ENCODE measurements at places on chromosomes 13 and 19.

DNA sequence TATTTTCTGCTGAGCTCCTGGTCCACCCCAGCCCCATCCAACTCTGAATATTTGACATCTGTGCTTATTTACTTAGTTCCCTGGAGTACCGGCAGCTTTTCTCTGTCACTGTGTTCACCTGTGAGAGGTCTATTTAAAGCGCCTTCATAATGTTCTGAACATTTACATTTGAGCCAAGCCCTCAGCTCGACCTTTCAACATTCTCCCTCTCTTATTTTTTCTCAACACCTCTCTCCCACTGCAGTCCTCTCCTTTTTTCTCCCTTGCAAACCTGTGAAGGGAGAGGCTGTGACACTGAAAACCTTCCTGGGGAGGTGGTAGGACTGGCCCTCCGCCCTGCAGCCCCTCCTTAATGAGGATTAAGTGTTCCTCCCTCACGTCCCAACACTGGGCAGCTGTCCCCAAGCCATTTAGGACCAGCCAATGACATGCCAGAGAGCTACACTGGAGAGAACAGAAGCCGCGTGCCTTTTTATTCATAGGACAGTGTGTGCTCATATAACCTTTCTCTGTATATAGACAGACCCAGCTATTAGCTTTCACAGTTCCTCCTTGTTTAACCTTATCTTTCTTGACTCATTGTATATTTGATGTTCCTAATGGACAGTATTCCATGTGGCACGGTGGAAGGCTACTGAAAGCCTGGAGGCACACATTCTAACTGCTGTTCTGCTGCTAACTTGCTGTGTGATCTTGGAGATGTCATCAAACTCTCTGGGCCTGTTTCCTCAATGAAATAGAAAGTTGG, 134.8 kb downstream of the NUFIP1 start:
- DNase-seq, result no peak

DNA sequence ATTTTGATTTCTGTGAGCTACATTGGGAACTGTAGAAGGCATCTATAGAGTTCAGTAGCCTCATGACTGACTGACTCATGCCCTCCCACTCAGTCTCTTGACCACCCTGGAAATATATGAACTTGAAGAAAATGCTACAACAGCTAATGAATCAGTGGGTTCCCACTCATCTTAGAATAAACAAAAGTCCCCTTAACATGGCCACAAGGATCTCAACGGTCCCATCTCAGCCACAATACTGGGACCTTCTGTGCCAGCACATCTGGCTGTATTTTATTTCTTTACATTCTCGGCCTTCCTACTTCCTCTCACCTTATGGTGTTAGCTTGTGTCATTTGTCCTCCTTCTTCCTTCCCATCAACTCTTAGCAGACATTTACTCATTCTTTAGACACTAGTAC, 619.8 kb downstream of the DCT start:
- no peak for DNase-seq

GRCh38 chr13:98385606-98386005, 191.3 kb downstream of the STK24 start:
- no peak for DNase-seq

- DNase-seq, result no peak
Measured at GRCh38 chr13:44906713-44907112, 82.6 kb downstream of the NUFIP1 start.

- peak; percentile 56 for DNase-seq
Measured at GRCh38 chr19:1853295-1854038, 5.2 kb upstream of the REXO1 start.

- DNase-seq, result no peak
Measured at GRCh38 chr19:7202888-7203287, 91.3 kb downstream of the INSR start.

DNA sequence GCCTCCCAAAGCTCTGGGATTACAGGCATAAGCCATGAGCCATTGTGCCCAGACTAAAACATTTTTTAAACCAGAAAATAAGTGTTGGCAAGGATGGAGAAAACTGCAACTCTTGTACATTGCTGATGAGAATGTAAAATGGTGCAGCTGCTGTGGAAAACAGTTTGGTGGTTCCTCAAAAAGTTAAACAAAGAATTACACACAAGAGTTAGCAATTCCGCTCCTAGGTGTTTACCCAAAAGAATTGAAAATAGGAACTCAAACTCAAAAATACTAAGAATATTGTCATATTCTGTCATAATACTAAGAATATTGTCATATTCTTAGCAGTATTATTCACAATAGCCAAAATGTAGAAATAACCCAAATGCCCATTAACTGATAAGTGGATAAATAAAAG, 39.7 kb upstream of the USP12 start:
- DNase-seq, result no peak

DNA sequence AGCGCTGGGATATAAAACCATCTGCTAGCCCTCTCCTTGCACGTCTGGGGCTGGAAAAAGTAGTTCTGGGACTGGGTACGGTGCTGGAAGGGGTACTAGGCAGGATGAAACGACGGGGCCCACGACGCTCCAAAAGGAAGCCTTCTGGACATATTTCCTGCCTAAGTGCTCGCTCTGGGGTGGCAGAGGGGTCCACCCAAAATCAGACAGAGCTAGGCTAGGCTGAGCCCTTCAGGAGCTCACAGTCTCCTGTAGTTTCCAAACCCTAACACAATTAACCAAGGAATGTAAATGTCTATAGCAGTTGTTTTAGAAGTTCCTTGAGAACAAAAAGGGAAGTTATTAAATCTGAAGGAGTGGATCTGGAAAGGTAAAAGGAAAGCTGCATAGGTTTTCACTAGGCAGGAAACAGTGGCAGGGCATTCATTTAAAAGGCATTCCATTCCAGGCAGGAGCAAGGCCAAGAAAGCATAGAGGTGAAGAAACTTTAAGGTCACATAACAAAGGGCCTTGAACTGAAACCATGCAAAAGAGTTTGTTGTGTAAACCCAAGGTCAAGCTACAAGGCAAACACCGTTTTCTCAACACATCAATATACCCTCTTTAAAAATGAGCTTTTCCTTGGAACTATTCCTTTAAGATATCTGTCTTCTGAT, 634 bp upstream of the DIAPH3 start:
- DNase-seq, result peak; percentile 10

GRCh38 chr19:6773323-6773931, 919 bp downstream of the VAV1 start:
- no peak for DNase-seq

DNA sequence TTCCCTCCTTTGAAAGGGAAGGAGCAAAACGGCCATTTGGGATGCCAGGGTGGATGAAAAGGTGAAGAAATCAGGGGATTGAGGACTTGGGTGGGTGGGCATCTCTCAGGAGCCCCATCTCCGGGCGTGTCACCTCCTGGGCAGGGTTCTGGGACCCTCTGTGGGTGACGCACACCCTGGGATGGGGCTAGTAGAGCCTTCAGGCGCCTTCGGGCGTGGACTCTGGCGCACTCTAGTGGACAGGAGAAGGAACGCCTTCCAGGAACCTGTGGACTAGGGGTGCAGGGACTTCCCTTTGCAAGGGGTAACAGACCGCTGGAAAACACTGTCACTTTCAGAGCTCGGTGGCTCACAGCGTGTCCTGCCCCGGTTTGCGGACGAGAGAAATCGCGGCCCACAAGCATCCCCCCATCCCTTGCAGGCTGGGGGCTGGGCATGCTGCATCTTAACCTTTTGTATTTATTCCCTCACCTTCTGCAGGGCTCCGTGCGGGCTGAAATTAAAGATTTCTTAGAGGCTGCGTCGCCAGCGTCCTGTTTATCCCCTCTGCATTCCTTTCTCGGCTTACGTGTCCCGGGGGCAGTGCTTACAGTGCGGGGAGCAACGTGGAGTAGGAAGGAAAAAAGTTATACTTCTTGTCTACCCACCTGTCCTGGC, 15.2 kb upstream of the S1PR4 start:
- peak; percentile 65 for DNase-seq

GRCh38 chr19:12913851-12914690, 5.0 kb downstream of the SYCE2 start:
- DNase-seq, result no peak

DNA sequence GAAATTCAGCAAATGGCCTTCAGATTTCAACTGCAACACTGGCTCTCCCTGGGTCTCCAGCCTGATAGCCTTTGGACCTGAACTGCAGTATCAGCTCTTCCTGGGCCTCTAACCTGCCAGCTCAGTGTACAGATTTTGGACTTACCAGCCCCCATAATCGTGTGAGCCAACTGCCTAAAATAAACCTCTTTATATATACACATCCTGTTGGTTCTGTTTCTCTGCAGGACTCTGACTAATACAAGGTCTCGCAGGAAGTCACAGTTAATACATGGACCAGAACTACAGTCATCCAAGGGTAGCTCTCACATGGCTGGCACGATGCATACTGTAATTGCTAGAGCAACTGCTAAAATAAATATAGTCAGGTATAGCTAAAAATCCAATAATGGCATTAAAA, 85.1 kb downstream of the KATNAL1 start:
- no peak for DNase-seq

GRCh38 chr13:45468635-45469034, 3.9 kb downstream of the COG3 start:
- DNase-seq, result no peak

GRCh38 chr19:10612499-10613119, 12.7 kb upstream of the SLC44A2 start:
- DNase-seq, result no peak

- DNase-seq, result no peak
Measured at GRCh38 chr13:40376867-40377535, 289.4 kb downstream of the FOXO1 start.

DNA sequence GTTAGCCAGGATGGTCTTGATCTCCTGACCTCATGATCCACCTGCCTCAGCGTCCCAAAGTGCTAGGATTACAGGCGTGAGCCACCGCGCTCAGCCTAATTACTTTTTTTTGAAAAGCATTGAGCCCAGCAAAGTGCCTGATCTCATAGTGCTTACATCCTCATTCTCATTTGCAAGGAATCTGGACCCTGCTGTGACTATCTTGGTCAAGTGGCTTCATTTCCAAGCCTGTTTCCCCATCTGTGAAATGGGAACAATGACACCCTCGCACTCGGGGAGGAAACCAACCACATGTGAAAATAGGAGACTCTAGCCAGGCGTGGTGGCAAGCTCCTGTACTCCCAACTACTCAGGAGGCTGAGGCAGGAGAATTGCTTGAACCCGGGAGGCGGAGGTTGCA, 1.6 kb upstream of the PLEKHA4 start:
- no peak for DNase-seq

- DNase-seq, result no peak
Measured at GRCh38 chr19:13420780-13421179, 85.5 kb downstream of the CACNA1A start.

DNA sequence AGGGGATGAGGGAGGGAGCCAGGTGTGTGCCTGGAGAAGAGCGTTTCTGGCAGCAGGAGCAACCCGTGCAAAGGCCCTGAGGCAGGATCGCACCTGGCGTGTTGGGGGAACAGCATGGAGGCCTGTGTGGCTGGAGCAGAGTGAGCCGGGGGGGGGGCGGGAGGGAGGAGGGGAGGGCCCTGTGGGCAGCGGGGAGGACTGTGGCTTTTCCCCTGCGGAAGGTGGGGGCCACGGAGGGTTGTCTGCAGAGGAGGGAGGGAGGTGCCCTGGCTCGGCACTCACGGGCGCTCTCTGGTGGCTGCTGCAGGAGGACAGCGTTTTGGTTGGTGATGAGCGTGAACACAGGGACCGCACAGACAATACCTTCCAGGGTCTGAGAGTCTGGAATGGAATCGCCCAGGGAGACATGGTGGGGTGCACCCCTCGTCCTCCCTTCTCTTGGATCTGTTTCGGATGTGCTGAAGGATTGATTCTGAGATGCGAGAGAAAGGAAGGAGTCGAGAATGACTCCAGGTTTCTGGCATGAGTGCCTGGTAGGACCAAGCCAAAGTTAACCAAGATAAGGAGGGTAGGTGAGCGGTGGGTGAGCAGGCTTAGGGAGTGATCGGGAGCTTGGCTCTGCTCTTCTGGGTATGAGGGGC, 6.5 kb downstream of the RAB11B start:
- peak; percentile 58 for DNase-seq

GRCh38 chr19:27794494-27795042, 1418.4 kb downstream of the UQCRFS1 start:
- no peak for DNase-seq

- no peak for DNase-seq
Measured at GRCh38 chr13:101343128-101343787, 73.0 kb downstream of the NALCN start.

DNA sequence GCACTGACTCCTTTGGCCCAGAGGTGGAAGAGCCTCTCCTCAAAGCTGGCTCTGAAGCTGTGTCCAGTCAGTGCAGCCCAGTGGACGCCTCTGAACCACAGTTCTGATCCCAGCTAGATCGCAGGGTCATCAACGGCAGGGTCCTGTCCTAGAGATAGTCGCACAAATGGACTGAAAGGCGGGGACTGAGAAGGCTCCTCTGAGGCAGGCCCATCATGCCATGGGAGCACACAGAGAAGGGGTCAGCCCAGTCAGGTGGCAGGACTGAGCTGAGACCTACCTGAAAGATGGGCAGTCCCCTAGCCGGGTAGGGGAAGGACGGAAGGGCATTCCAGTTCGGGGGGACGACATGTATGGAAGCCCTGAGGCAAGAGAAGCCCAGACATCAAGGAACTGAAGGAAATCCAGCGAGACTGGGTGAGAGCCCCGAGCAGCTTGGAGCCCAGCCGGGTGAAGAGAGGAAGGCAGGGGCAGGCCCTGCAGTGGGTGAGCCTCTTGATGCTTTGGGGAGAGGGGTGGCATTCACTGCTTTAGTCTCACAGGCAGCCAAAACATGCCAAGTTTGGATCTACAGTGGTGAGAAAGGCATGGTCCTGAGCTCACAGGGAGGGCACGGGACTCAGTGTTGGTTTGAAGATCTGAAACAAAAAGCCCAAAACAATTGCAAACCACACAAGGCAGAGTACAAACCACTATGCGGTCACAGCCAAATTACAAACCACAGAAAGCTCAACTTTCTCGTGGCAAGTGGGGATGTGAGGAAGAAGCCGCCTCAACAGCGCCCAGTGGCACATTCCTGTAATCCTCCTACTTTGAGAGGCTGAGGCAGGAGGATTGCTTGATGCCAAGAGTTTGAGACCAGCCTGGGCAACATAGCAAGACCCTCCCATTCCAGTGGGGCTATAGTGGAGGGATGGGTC, 10.0 kb downstream of the CALM3 start:
- peak; percentile 57 for DNase-seq

GRCh38 chr13:109389892-109390345, 396.5 kb downstream of the IRS2 start:
- DNase-seq, result no peak

GRCh38 chr13:85223883-85224656, 575.1 kb downstream of the SLITRK6 start:
- no peak for DNase-seq

GRCh38 chr19:16367261-16367683, 42.6 kb downstream of the KLF2 start:
- no peak for DNase-seq

GRCh38 chr13:32802159-32802558, 214.1 kb upstream of the KL start:
- DNase-seq, result no peak

DNA sequence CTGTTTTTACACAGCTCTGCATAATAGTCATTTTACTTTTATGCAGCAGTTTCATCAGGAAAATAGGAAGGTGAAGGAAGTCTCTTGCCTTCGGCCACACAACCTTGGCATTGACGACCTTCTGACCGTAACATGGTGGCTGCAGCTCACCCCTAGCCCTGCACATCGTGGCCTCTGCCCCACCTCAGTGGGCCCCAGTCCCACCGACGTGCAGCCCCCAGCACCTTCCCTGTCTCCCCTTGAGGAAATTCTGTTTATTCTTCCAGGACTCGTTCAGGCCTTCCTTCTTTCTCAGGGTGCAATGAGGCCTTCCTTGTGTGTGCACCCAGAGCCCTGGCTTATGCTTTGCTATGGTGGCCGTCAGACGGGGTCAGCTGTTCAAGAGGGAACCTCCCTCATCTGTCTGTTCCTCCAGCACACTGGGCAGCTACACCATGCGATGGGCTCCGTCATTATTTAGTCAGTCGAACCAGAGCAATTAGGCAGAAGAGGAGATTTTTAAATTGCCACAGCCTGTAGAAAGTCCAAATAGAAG, 33.3 kb downstream of the TMEM255B start:
- no peak for DNase-seq

Data from SW480 (cell line).